Hippocampal formation (tissue), 2 donors: ENCODE measurements at places on chromosomes 1 and 21.
A peak's percentile ranks its signal among the peaks of the same experiment; 100 is the strongest.

- DNase-seq = no peak
Measured at GRCh38 chr1:75672528-75673393, 51.7 kb upstream of the ACADM start.

DNA sequence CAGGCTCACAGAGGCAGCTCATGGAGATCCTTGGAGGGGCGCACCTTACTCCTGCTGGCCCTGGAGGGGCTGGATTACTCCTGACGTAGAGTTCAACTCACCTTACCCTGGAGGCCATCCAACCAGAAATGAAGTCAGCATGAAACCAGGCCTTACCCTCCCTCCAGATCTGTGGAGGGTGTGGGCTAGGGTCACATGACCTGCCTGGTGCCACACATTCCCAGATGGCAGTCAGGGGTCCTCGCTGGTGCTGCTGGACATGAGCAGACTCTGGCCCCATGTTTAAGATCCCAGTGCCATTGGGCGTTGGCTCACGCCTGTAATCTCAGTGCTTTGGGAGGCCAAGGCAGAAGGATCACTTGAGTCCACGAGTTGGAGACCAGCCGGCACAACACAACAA lies 4.5 kb downstream of the C21orf58 start:
- no peak for DNase-seq

GRCh38 chr1:109497449-109498160 lies 3.7 kb downstream of the CYB561D1 start:
- no peak for DNase-seq

- no peak for DNase-seq
Measured at GRCh38 chr1:58307431-58307830, 239.1 kb downstream of the OMA1 start.

- peak; percentile 31 for DNase-seq
Measured at GRCh38 chr1:165635329-165635728, 4.3 kb downstream of the MGST3 start.
